ENCODE measurements at places on chromosomes 2 and 18.

DNA sequence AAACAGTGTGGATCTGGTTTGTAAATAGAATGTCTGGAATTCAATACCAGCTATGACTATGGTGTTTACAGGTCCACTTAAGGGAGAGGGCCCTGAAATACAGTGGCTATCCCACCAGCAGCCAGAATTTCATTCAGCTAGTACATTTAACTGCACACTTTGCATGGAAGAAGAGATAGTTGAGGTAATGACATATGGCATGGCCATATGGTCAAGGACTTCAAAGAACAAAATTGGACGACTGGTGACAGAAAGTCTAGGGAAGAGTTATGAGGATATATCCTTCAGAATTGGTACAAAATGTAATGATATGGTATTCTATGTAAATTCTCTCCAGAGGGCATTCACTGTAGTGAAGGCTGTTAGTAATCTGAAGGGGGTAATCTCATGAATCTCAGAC lies 105.0 kb downstream of the IKZF2 start:
- no peak for DNase-seq

DNA sequence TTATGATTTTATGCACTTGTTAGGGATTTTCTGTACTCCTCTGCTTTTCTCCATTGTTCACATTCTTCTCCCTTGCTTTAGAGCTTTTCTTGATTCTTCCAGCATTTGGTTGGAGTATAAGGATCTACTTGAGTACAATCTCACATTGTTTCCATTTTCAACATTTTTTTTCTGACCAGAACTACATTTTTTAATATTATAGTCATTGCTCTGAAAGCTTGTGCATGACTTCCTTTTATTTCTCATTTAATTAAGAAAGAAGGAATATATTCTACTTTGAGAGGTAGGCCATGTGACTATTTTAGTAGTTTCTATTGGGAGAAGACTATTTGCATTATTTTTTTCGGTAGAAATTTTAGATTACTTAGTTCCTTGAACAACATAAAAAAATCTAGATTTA lies 200.4 kb downstream of the TMEM247 start:
- DNase-seq: no peak

DNA sequence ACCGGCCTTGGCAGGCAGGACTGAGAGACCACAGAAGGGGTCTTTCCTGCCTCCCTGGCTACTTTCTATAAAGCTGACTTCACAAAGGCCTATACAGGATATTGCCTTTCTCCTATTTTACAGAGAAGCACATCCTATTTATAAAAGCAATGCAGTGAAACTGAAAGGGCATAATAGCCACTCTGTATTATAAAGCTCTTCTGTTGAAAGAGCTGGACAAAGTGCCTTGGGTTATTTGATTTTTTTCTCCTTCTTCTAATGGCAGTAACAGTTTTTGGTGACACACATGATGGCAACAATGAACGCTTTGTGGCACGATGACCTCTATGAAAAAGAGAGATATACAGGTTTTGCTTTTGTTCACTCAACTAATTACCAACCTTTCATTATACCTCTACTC lies 281.1 kb downstream of the ZNF516 start:
- DNase-seq: no peak

- no peak for DNase-seq
Observed at GRCh38 chr18:59123588-59124369, 15.9 kb upstream of the SEC11C start.

DNA sequence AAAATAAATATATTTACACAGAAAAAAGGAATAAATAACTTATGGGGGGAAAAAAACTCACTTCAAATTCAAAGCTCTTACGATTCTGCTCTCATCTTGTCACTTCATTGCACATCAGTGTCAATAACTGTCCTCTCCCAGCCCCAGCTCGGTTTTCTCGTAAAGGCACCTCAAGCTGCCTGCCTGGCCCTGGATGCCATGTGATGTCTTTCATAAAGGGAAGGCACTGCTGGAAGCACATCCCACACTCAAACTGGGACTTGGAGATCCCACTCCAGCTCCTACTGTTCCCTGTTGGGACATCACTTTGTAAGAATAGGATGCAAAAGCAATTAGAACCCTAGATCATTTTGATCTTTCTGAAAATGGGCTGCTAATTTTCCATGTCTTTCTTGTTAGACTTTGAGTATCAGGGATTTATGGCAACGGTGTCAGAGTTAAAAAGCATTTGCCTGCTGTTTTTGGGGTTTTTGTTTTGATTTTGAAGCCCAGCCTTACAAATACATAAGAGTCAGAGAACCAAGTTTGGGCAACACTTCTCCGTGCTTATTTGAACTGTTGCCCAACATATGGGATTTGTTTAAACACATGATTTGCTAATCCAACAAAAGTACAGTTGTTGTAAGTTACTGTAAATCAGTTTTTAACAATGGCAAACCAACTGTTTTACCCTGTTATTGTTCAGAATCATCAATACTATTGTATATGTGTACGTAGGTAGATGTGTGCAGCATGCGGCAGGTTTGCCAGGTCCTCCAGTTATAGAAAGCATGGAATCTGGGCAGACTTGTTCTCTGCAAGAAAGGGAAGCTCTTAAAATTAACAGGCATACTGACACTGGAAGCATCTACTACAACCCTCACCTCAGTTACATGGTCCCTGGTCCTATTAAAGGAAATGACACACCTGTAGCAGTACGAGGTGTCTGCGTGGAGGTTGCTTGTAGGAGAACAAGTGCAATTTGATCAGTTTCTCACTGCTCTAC lies 20.6 kb downstream of the SERTAD2 start:
- DNase-seq: no peak

GRCh38 chr2:200746301-200746700 lies 65.4 kb upstream of the BZW1 start:
- no peak for DNase-seq

DNA sequence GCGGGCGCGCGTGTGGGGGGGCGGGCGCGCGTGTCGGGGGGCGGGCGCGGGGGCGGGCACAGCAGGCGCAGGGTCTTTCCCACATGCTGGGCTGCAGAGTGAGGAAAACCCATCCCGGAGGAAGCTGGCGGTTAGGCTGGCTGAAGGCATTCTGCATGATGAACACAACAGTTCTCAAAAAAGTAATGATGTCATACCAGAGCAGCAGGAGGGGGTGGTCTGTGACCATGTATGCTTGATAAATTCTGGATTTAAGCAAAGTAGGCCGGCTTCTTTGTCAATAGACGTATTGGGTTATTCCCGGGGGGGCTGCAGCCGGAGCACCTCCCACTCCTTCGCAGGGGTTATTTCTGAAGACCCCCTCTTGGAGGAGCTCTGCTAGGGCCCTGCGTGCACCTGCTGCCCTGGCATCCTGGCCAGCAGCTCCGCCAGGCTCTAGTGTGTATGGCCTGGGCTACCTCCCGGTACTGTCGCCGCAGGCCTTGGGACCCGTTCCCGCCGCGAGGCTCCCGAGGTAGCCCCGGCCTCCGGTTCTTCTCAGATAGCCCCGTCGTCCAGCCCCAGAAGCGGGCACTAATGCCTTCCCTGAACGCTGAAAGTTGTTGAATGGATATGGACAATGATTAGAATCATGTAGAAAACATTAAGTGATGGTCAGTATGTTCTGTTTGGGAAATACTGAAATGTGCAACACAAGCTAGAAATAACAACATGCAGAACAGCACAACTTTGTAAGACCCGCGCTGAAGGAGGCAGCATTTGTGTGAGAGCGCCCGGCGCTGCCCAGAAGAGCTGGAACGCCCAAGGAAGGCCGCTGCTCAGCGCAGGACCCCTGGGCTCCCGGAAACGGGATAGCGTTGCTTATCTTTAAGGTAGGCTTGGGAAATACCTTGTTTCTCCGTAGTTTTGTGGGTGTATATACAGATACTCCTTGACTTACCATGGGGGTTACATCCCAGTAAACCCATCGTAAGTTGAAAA lies 101.4 kb upstream of the RAB6C start:
- DNase-seq: no peak

GRCh38 chr2:146661473-146662096 lies 1183.2 kb upstream of the ACVR2A start:
- DNase-seq: peak; percentile 1

- DNase-seq: no peak
Observed at GRCh38 chr18:35167857-35168256, 73.0 kb upstream of the ZNF397 start.

DNA sequence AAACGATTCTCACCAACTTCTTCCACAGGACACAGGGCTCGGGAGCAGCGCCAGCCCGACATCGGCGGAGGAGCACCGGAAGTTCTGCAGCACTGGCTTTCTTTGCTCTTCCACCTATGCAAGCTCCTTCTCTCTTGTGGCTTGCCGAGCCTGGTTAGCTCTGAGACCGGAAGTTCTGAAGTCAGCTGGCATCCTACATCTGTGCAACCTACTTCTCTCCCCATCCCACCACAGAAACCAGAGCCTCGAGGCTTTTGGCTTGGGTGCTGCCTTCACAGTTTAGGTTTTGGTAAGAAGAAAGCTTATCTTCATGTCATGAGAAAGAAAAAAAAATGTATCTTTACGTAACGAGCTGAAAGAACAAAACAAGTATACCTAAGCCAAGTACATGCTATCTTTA lies 111.7 kb downstream of the ANKRD44 start:
- DNase-seq: no peak

GRCh38 chr2:233407771-233408181 lies 53.5 kb downstream of the DGKD start:
- DNase-seq: no peak

- DNase-seq: no peak
Observed at GRCh38 chr18:29629493-29630036, 1413.0 kb downstream of the DSC3 start.

DNA sequence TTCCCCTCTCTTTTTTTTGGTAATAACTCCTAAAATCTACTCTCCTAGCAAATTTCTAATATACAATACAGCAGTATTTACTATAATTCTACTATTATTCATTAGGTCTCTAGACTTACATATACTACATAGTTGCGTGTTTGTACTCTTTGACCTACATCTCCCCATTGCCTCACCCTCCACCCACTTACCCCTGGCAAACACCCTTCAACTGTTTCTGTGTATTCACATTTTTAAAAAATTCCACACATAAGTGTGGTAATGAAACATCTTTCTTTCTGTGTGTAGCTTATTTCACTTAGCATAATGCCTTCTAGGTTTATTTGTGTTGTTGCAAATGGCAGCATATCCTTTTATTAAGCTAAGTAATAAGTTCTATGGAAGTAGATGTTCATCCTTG lies 336.0 kb downstream of the CCDC85A start:
- DNase-seq: no peak

DNA sequence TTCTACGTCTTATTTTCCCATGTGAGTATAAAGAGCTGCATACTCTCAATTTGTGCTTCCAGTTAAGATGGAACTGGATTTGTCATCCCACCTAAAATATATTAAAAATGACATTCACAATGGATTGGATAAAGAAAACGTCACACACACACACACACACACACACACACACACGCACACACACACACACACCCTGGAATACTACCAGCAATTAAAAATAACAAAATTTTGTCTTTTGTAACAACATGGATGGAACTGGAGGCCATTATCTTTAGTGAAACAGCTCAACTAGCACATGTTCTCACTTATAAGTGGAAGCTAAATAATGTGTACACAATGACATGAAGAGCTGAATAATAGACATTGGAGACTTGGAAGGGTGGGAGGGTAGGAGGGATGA lies 3.8 kb upstream of the QPCT start:
- DNase-seq: no peak

GRCh38 chr2:75162259-75162658 lies 37.1 kb downstream of the TACR1 start:
- DNase-seq: no peak

DNA sequence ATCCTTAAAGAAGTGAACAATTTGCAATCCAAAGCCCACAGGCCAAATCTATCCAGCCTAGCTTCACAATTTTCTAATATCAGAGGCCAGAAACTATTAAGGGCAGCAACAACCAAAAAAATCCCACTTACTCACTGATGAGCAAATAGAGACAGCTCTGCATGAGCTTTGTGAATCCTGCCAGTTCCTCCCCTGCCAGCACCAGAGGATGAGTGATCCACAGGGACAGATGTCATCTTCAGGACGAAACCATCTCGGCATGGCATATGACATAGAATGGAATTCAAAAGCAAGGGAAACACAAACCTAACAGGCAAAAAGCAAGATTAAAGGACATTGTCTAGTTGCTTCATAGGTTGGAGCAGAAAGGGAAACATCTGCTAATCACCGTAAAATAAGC lies 2.2 kb upstream of the DSC2 start:
- DNase-seq: no peak

- DNase-seq: no peak
Observed at GRCh38 chr18:75183973-75184493, 24.9 kb downstream of the PTGR3 start.

- no peak for DNase-seq
Observed at GRCh38 chr2:207248702-207249377, 83.1 kb upstream of the KLF7 start.

DNA sequence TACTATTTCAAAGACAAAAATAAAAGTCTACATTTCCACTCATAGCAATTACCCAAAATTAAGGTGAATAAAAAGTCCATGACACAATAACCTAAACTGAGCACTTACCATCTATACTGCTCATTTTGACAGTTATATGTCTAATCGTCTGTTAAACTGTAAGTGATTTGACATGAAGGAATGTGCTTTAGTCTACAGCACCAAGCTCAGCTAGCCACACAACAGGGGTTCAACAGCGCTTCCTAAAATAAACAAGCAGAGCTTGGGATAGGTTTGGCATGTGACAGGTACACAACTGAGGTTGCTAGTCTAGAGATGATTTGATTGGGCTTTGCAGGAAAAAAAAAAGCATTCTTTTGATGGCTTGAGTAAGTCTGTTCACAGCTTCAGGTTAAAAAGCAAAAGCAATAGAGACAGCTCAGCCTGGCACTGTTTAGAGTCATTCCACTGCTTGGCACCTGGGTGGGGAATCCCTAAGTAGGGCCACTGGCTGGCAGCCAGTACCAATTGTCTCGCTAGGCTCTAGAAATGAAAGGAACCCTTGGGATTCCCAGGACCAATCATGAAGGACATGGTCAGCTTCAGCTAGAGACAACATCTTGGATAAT lies 78.6 kb downstream of the BARD1 start:
- no peak for DNase-seq

GRCh38 chr2:165847001-165847400 lies 53.0 kb upstream of the GALNT3 start:
- no peak for DNase-seq

GRCh38 chr2:104444889-104445288 lies 409.0 kb upstream of the POU3F3 start:
- DNase-seq: no peak

DNA sequence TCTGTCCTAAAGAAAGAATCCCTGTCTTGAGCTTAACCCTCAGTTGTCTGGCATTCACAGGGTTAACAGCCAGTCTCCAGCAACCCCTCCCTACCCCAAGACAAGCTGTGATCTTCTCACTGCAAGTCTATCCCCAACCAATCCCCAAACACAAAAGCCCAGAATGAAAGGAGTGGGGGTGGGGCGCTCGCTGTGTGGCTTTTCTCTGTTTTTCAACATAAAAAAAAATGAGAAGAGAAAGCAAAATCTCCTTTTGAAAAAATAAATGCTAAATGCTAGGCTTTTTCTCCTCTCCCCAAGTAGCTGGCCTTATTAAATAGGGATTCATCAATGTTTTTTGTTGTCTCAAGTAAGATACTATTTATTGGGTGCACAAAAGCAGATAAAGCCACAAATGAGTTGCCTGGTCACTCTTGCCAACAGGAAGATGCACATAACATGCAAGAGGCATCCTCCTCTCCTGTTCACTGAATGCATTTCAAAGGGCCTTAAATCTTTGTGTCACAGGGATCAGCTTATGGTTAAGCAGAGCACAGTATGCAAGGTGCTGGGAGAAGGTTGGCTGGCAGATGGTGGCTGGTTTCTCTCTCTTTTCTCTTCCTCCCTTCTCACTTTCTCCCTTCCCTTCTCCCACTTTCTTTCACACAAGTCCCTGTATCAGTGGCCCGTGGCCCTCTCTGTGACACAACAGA lies 225.6 kb downstream of the CMPK2 start:
- DNase-seq: no peak
